ENCODE measurements at places on chromosomes 13 and 19.

DNA sequence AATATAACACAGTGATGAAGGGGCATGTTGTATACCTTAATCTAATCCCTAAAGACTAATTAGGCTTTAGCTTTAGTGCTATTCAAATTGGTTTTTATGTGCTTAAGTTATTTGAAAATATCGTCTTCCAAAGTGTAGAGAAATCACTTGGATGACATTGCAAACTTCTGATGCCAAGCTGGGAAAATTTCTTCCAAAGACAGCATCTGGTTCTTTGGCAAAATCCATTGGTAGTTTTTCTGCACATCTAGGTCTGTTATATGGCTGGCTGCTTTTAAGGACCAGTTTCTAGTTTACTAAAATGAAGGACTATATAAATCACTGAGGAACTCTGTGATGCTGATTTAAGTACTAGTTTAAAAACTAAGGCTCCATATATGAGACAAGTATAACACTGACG, 2362.3 kb downstream of the PCDH9 start:
- DNase-seq: no peak

- DNase-seq: no peak
These were observed 6.0 kb downstream of the SSC5D start for GRCh38 chr19:55494172-55494761.

DNA sequence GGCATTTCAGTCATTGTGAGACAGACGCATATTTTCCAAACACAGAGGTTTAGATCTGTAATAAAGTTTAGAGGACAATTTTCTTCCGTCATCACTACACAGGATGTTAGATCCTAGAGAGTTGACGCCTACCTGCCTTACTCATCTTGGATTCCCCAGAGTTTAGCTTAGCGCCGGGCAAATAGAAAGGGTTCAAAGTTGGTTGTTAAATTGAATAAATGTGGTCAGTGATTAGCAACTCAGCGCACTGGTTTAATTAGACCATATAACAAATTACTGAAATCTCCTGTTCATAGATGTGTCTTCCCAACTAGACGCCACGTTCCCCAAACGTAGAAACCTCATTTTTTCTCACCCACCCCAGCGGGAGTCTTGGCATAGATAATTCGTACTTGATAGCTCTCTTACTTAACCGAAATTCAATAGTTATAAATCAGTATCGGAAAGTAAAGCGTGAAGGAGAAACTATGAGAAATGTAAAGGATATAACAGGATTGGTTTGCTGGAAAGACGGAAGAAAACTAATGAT, 726 bp upstream of the UFM1 start:
- peak; percentile 6 for DNase-seq

- DNase-seq: peak; percentile 94
These were observed at the start of gene FDX2 for GRCh38 chr19:10315335-10316214. Gene FDX2, minus strand, starts transcription at chr19:10316015. Its CDS starts 19 bp downstream, at chr19:10315996.

DNA sequence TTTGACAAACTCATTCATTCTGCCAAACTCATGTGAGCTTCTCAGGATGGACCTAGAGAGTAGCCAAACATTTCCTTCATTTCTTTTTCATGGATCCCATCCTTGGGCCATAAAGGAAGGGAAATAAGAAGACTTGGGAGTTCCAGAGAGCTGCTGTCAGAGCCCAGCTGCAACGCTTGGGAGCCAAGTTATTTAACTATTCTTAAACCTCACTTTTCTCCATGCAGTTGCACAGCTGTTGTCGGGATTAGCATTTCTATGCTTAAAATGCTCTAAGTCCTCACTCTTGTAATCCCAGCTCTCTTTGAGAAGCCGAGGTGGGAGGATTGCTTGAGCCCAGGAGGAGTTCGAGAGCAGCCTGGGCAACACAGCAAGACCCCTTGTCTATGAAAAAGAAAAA, 11.7 kb upstream of the CASP14 start:
- no peak for DNase-seq

GRCh38 chr19:44055870-44056269, 4.0 kb downstream of the ZNF223 start:
- no peak for DNase-seq

DNA sequence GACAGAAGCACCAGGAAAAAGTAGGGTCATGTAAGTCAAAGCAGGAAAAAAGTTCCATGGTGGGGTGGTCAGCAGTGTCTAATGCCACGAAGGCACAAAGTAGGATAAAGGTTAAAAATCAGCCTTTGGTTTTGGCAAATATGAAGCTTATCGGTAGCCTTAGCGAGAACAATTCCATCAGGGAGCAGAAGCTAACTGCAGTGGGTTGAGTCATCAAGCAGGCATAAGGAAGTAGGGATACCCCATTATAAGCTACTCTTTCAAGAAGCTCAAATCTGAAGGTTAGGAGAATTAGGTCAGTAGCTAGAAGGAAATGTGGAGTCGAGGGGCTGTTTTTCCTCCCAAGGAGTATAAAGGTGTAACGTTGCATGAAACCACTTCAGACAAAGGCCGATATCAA, 57.5 kb upstream of the USPL1 start:
- DNase-seq: no peak

DNA sequence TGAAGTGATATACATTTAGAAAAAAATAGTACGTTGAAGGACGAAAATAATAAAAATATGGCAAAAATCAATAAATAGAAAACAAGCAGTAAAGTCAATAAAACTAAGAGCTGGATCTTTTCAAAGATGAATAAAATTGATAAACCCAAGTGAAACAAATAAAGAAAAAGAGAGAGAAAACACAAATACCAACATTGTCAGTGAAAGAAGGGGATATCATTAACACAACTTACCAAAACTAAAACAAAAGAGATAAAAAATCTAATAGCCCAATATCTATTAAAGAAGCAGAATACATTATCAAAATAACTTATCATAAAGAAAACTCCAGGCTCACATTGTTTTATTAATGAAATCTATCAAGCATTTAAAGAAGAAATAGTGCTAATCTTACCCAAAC, 675.1 kb downstream of the UQCRFS1 start:
- DNase-seq: no peak

All from posterior cingulate gyrus (tissue), 11 donors.